Common myeloid progenitor, CD34-positive (primary cell): ENCODE measurements at places on chromosomes 12 and 14.

DNA sequence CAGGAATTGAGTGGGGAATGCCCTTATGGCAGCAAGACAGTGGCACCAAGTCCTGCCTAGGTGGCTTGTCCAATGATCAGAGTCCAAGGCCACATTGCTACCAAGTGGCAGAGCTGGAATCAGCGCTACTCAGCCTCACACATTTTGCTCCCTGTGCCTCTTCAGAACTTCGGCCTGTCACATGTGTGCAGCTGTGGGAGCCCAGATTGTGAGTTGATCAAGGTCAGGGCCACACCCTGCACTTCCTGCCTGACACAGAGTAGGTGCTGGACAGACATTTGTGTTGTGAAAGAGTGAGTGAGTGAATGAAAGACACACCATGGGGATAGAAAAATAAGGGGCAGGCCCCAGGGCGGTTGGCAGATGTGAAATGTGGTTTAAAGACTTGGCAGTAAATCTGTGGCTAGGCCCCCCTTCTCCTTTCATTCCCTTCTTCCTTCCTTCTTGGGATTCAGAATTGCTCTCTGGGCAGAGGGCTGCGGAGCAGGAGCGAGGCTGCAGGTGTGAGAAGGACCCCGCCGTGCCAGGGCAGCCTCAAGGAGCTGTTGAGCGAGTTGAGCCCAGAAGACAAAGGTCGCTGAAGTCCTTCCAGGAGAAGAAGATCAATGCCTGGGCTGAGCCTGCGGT lies 83.5 kb downstream of the SLC25A47 start:
- no peak for DNase-seq

DNA sequence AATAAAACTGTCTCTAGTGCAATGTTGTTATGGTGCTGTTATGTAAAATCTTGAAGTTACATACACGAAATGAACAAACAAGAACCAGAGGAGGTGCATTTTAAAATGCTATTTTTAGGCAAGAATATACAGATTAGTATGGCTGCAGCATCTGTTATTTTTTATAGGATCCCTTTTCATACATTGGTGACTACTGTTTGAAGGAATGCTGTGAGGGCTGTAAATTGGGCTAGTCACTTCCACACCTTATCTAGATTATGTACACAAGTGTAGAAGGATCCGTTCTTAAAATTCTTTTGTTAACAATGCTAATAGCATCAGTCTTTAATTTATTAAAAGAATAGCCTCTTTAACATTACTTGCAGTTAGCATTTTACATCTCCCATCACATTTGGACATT lies 284.3 kb upstream of the MDGA2 start:
- no peak for DNase-seq

- peak; percentile 71 for DNase-seq
Measured at GRCh38 chr12:62785941-62786559, 148.9 kb downstream of the PPM1H start.

GRCh38 chr14:98037831-98038230 lies 1234.2 kb downstream of the BCL11B start:
- no peak for DNase-seq

DNA sequence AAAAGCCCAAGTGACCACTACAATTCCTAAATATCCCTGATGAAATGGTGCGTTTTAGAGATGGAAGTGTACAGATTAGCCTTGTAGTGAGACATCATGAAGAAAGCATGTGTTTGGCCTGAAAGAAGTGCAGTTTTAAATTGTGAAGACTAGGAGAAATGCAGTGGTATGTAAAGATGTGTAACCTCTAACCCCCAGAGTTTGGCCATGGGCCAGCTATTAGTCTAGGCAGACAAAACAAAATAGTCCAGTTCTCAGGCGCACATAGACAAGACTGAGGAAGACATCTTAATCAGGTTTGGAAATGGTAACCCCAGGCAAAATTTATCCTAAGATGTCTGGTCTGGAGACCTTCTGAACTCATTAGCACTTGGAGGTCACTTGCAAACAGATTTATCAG lies 23.4 kb downstream of the WBP11 start:
- no peak for DNase-seq
